ENCODE measurements at places on chromosomes 12 and 14.

DNA sequence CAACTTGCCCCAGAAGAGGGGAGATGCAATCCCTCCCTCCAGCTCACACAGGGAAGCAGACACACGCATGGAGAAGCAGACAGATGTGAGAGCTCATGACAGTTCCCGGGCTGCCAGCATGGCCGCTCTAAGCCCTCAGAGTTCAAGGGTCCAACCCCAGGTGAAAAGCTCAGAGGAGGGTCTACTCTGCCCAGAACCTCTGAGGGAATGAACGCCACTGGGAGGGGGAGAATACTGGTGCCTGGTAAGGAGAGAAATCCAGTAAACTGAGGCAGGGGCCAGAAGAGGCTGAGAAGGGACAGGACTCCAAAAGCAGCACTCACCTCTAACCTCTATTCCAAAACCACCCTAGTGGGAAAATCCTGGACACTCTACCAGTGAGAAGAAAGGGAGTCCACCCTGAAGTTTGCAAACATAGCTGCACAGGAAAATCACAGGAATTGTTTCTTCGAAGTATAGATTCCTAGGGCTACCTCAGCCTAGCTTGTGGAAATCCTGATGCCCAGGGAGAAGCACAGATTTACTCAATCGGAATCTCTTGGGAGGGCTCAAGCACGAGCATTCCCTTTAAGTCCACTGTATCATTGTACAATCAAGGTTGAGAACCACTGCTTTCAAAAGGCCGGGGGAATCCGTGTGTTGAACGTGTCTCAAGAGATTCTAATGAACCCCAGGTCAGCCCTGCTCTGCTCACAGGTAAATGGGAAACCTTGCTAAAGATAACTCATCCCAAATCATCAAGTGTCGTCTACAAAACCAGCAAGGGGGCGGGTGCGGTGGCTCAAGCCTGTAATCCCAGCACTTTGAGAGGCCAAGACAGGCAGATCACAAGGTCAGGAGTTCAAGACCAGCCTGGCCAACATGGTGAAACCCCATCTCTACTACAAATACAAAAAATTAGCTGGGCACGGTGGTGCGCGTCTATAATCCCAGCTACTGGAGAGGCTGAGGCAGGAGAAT, 34.3 kb upstream of the PLEKHG6 start:
- no peak for DNase-seq

DNA sequence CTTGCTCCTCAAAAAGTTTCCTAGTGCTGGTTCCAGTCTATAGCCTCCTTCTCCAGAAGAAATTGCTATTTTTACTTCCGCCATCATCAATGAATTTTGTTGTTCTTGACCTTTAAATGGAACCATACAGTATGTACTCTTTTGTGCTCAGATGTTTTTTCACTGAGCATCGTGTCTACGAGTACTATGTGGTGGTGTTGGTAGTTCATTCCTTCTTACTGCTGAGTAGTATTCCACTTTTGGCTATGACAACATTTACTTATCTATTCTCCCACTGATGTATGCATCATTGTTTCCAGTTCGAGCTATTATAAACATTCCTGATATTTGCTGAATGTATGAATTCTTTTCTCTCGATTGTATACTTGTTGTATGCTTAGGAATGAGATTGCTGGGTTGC, 28.6 kb downstream of the SLC2A14 start:
- no peak for DNase-seq

DNA sequence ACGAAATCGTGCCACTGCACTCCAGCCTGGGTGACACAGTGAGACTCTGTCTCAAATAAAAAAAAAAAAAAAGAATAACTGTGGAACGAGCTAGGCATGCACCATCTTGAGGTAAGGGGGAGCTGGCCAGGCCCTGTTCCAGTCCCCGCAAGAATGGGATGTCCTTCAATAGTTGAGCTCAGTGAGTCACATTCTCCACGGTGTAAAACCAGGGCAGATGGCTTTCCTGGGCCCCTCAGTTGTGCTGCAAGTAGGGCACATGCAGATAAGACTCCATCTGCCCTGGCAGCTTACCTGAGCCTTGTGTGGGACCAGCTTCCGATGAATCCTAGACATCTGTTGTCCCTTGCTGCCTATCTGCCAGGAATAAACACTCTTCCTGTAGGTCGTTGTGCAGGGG, 312.1 kb downstream of the VRK1 start:
- DNase-seq: no peak

DNA sequence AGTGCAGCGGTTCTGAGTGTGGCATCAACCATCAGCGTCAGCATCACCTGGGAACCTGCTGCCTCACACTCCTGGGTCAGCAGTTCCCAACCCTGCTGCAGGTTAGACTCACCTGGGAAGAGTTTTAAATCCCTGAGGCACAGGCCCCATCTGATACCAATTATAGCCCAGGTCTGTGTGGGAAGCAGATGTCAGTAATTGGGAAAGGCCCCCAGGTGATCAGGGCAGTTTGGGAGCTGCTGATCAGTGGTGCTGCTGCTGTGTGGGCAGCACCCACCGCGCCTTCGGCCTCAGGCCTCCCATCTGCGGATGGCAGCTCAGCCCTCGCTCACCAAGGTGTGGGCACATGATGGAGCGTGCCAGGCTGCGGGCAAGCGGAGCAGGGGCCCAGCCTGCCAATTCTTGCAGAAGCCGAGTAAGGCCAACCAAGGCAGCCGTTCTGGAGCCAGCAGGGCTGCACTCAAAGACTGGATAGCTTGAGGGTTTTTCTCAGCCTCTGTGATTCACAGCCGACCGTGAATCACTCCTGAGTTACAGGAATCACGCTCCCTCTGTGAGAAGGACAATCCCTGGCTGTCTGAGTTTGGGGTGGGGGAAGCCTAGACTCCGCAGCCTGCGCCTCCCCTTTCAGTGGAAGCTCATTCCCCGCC, 155.6 kb upstream of the SFSWAP start:
- DNase-seq: no peak
